ENCODE measurements at places on chromosomes 13 and 19.
A peak's percentile ranks its signal among the peaks of the same experiment; 100 is the strongest.

GRCh38 chr19:34188408-34188807 is 16.1 kb downstream of the LSM14A start:
- DNase-seq = no peak

DNA sequence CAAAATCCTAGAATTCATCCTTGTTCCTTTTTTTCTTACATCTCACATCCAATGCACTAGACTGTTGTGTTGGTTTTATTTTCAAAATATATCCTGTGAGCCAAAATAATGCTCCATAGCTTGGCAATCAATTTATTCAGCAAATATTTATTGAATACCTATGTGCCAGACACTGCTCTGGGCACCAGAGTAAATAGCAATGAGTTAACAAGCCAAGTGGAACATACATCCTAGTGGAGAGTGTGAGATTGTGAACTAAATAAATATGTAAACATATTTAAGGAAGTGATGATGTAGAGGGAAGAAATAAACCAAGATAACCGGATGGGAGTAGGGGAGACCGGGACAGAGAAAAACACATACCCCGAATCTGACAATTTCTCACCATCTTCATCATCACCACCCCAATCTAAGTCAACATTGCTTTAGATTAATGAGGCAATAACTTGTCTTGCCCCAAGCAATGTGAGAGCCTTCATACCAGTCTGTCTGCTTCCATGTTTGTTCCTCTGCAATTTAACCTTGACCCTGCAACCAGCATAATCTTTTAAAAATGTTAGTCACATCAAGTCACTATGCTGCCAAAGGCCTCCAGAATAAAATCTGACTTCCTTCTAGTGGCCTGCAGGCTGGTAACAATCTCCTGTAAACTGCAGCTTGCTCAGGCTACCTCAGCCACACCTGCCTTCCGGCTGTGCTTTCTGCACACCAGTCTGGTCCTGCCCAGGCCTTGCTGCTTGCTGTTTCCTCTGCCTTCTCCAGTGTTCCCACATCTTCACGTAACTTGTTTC is 199.2 kb downstream of the DLEU7 start:
- no peak for DNase-seq

- no peak for DNase-seq
These were observed 370.4 kb downstream of the NDFIP2 start for GRCh38 chr13:79851318-79851717.

GRCh38 chr13:53612200-53612599 is 583.6 kb downstream of the OLFM4 start:
- DNase-seq = no peak

GRCh38 chr13:24630851-24631620 is 49.2 kb upstream of the ATP12A start:
- no peak for DNase-seq

DNA sequence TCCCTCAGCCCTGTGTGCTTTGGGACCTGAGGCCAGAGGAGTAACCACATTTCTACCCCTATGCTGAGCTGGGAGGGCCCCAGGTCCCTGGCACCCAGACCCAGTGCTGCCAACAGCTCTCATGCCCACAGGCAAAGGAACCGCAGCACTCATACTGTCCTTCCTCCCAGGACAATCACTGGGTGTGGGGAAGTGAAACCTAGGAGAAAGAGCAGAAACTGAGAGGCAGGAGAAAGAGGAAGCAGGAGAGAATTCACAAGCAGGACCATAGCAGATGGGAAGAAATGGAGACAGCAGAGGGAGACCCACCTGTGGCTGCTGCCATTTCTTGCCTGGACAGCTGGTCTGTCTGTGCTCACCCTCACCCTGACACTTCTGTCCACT is 18.9 kb downstream of the CCDC97 start:
- no peak for DNase-seq

- DNase-seq = no peak
These were observed 384.9 kb downstream of the KCNRG start for GRCh38 chr13:50400035-50400726.

DNA sequence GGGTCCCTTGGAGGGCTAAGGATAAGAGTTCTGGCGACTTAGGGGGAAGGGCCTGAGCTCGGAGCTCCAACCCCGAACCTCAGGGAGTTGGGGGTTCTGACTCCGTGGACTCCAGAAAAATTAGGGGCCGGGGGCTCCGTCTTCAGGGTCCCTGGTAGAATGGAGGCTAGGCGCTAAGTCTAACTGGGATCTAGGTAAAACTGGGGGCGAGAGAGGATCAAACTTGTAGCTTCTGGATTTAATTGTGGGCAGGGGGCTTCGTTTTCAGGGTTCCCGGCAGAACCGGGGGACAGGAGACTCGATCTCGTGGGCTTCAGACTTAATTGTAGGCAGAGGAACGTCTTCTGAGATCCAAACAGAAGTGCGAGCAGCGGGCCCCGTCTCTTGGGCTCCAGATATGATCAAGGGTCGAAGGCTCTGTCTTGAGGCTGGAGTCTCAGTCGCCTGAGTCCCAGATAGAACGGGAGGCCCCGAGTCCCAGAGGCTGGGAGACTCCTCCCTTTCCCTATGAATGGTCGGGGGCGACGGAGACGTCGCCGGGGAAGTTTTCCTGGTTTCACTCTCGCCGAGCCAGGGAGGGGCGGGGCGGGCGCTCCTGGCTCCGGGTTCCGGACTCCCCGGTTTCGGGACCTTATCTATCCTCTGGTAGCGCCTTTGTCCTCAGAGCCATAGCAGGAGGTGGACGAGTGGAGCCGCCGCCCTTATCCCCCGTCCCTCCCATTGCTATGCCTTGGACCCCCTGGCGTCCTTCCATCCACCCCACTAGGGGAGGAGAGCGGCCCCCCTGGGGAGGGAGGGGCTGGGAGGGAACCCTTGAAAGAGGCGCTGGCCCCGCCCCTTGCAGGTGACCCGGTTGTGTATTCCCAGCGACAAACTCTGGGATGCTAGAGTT is 1.3 kb downstream of the NECTIN2 start:
- DNase-seq = no peak

GRCh38 chr19:38251564-38252051 is 4.6 kb downstream of the PPP1R14A start:
- DNase-seq = no peak

GRCh38 chr13:44368599-44369368 is 4.8 kb upstream of the SERP2 start:
- DNase-seq = no peak

GRCh38 chr19:16207490-16208025 is 9.8 kb downstream of the AP1M1 start:
- DNase-seq = no peak

- DNase-seq = no peak
These were observed 3.2 kb downstream of the ZNF699 start for GRCh38 chr19:9306443-9306842.

DNA sequence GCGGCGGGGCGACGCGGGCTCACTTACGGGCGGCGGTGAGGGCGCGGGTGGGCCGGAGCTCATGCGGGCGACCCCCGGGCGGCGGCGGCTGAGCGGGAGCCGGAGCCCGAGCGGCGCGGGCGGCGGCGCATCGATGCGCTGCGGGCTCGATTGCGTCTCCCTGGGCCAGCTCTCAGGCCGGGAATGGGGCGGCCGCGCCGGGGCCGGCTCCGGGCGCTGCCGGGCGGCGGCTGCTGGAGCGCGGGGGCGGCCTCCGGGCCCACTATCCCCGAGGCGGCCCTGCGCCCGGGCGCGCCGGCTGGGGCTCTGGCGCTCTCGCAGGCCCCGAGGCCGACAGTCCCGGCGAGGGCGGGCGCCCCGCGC is 1.4 kb upstream of the TSHZ3 start:
- no peak for DNase-seq

- DNase-seq = no peak
These were observed 19.3 kb upstream of the TINCR start for GRCh38 chr19:5587071-5587455.

DNA sequence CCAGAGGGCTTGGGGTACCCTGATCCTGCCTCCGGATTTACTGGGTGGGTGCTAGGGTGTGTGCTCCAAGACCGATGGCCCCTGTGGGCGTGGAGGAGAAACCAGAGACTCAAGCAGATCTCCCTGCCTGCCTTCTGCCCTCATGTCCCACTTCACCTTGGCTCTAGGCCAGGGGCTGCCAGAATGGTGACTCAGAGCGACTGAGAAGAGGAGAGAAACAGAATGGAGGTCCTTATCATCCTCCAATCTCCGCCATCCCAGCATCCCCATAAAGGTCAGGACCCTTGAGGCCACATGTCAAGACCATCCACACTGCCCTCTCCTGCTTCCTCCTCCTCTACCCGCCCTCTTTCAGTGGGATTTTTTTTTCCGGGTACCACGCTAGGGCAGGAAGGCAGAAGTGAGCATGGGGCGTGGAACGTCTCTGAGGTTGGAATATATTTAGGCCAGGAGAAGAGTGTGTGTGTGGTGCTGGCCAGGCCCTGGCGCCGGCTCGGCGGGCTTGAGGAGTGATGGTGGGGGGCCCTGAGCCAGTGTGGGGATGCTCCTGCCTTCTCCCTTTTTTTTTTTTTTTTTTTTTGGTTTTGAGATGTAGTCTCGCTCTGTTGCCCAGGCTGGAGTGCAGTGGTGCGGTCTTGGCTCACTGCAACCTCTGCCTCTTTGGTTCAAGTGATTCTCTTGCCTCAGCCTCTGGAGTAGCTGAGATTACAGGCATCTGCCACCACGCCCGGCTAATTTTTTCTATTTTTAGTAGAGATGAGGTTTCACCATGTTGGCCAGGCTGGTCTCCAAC is 22.3 kb downstream of the IER2 start:
- DNase-seq = peak; percentile 75

DNA sequence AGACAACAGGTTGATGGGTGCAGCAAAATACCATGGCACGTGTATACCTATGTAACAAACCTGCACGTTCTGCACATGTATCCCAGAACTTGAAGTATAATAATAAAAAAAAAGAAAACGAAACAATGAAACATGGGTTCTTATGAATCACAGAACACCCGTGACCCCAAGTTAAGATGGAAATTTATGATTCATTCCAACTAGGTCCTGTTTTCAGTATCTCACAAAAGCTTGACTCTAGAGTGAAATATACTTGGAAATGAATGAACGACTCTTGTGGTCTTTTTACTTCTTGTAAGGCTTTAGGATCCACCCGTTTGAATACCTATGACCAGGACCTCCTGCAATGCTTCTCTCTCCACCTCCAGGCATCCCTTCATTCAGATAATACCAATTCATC is 3.5 kb upstream of the LILRB4 start:
- no peak for DNase-seq

DNA sequence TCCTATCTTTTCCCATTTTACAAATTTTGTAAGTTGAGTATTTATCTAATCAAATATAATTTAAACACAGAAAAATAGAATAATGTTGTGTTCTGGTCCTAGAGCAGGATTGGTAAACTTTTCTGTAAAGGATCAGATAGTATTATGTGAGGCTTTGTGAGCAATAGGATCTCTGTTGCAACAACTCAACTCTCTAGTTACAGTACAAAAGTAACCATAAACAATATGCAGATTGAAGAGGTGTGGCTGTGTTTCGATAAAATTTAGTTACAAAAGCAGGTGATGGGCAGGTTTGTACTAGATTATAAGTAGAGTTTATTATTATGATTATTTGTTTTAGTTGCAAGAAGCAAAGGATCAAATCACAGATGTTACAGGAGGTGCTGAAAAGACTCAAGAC is 15.2 kb upstream of the C1QTNF9B start:
- DNase-seq = no peak

GRCh38 chr13:46639033-46639981 is 86.3 kb downstream of the LRCH1 start:
- no peak for DNase-seq

DNA sequence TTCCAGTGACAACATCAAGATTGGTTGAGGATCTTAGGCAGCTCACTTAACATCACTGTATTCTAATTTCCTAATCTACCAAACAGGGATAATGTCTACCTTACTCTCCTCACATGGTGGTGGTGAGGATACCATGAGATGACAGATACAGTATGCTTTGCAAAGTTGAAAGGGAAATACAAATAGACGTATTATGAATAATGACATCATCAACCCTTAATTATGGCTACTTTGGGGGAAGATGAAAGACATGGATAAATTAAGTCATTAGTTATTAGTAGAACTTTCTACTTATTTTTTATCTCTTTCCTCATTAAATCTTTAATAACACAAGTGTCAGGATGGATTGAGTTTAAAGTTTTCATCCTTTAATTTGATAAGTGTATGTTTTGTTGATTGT is 532.5 kb downstream of the KLF12 start:
- DNase-seq = no peak

DNA sequence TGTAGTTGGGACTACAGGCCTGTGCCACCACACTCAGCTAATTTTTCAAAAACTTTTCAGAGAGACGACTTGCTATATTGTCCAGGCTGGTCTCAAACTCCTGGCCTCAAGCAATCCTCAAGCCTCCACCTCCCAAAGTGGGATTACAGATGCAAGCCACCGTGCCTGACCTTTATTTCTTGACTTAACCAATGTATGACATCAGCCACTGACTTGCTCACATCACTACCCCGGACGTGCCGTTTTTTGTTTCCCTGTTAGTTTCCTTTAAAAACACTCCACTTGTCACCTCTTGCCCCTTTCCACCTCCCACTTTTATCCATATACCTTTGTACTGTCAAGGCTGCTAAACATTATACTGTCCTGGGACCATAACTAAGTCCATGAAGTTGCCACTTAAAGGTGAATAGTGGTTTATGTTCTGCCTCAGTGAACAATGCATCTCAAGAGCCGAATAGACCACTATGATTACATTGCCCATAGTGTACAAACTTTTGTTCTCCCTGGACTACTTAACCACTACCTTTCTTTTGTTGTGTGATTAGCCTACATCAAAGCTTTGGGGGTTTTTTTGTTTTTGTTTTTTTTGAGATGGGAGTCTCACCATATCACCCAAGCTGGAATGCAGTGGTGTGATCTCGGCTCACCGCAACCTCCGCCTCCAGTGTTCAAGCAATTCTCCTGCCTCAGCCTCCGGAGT is 2.3 kb upstream of the EPHX3 start:
- no peak for DNase-seq

DNA sequence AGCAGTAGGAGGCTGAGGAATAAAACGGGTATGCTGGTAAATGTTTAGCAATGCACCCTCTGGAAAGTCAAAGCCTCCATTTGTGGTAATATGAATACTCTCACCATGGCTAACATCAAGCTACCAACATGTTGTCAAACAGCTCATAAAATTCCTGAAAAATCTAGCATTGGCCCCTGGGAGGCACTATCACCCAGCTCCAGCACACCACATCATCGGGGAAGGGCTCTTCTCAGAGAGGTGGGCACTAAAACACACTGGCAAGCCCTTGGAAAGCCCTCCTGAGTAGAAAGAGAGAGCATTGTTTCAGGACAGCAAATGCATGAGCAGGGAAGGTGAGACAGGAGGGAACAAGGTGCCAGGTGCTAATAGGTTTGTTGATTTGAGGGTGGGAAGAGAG is 53.9 kb upstream of the FLT1 start:
- no peak for DNase-seq

- no peak for DNase-seq
These were observed 24.6 kb upstream of the IRS2 start for GRCh38 chr13:109810761-109811510.

- no peak for DNase-seq
These were observed 24.6 kb downstream of the LMO7 start for GRCh38 chr13:75660694-75661093.

DNA sequence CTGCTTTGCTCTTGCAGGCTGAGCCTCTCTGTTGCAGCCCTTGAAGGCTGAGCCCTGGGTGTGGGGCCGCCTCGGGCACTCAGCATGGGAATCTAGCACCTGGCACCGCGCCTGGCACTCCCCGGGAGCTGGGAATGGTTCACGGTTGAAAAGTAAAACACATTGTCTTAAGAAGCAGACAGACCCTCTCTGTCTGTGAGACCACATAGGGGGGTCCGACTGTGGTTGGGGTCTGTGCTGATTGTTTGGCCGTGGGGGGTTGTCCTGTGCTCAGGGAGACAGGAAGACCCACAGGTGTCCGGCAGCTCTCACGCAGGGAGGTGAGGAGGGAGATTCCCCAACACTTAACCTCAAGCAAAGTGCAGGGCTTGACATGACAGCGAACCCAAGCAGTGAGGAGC is 64.8 kb downstream of the SOX1 start:
- DNase-seq = no peak

All from activated T-cell treated with anti-CD3 and anti-CD28 coated beads for 48 hours (primary cell).